Stimulated activated CD8-positive, alpha-beta memory T cell treated with anti-CD3 and anti-CD28 coated beads, Interleukin-7, amount 100 ng/mL, for 4 hours (primary cell): ENCODE measurements at places on chromosomes 5 and 9.

- no peak for DNase-seq
These were observed 672.1 kb upstream of the CHD1 start for GRCh38 chr5:99600952-99601351.

DNA sequence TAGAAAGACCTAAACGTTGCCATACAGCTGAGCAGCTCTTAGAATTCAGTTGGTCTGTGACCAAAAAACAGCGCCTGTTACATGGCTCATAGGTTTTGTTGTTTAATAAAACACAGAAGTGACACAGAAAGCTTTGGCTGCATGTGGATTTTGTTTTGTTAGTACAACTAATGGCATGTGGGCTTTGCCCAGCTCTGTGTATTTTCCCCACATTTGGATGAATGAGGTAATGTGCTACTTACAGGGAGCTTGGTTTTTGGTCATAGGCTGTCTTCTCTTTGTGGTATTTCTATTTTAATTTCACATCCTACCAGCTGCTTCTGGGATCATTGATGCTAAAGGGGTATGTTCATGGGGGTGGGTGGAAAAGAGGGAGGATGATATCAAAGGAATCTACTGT lies 37.0 kb upstream of the POU4F3 start:
- no peak for DNase-seq

DNA sequence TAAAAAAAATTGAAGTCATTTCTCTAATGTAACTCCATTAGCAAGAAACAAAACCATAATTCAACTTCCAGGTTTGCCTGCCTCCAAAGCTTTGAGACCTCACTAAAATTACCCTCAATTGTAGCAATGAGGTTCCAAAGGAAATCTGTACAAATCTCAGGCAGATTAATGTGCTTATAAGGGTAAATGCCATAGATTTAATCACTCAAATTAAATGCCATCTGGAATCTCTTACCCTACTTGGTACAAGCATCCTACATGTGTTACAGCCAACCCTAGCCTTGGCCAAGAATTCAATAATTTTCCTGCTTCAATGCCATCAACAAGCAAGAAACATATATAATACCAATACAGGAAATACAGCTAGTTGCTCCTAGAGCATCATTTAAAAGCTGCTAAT lies 452.8 kb downstream of the RAB3C start:
- no peak for DNase-seq

GRCh38 chr5:198516-199196 lies 7.4 kb downstream of the LRRC14B start:
- DNase-seq = no peak

DNA sequence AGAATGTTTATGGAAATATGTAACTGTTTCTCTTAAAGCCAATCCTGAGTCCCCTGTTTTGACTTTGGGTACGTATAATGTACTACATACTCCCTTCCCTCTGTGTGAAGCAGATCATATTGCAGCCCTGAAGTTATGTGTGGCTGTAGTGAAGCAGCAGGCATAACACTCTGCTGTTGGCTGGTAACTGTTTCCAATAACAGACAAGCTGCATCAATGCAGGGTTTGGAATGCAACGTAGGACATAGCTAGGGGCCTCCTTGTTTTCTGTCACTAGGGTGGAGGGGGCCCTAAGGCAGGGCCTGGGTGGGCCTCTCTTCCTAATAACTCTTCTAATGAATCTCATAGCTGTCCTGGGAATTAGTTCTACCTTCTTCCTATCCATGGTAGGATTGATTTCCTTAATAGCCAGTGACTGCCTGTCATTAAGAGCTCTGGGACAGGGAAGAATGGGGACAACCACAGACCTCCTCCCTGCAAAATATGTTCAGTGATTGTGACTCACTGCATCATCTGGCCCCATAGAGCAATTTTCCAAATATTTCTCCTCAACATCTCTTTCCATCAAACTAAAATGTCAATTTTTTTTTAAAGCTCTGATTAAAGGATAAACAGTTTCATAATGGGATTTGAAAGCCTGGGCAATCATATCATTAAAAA lies 129.6 kb upstream of the HMHB1 start:
- no peak for DNase-seq

DNA sequence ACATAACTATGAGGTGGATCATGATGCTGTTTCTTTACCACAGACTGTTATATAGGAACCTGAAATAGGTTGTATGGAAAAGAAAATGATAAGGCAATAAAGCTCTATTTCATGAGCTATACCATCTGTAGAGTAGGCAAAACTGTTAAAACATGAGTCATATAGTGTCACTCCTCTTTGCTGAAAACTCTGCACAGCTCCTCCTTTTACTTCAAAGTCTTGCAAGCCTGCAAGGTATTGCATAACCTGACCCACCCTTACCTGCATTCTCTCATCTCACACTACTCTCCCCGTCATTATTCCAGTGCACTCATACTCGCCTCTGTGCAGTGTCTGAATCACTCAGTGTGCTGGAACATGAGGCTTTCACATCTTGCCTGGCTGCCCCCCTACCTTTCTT lies 790.1 kb downstream of the EFNA5 start:
- DNase-seq = no peak

- no peak for DNase-seq
These were observed 32.1 kb downstream of the FAM163B start for GRCh38 chr9:133576875-133577736.

- no peak for DNase-seq
These were observed 382.9 kb downstream of the TMEM232 start for GRCh38 chr5:110343616-110344015.

DNA sequence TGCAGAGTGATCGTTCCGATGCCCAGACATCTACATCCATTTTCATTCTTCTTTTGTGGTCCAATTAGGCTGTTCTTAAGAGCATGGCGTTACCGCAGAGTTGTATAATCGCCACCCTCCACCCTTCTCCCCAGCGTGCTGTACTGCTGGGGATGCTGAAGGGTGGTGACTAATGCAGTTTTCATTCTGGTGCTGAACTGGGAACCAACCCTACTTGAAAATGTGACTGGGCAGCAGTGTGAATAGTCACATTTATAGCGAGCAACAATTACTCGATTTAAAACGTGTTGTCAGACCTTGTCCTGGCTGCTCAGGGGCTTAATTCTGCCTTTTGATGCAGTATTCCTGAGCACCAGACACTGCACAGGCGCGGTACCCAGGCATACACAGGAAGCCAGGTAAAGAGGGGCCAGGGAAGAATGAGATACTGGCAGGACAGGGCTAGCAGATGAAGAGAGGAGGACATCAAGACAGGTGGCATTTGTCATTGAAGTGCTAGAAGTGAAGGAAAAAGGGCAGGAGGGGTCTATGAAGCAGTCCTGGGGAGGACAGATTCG lies 719 bp upstream of the ISCA1 start:
- DNase-seq = no peak

- DNase-seq = no peak
These were observed 142.6 kb downstream of the INSYN2B start for GRCh38 chr5:169837686-169838085.

DNA sequence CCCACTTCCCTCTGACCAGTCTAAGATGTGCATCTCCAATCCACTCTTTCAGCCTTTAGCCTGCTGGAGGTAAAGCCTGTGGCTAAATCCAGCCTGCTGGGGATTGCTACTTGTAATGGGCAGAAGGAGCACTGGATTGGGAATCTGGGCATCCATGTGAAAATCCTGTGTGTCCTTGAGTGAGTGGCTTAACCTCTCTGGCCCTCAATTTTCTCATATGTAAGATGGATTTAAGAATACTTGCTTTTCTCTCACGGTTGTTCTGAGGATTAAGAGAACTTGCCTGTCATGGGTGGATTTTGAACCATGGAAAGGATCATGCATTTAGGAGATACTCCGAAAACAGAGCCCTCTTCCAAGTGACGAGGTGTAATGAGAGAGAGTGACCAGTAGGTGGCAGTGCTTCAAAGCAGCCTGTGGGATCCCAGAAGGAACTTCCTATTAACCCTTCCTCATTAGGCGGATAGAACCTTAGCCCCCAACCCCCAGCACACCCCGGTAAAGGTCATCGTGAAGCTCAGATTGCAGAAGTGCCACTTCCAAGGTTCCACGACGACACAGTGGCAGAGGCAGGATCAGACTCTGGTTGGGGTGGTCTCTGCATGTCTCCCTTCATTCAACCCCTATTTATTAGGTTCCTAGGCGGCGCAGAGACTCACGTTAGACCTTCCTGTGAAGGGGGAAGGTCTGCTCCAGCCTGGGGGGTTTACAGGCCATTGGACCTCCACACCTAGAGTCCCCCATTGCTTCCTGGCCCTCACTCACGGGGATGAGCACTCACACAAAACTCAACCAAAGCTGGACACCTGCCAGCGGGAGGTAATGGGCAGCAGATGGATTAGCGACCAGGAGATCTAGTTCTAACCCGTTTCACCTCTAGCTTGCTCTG lies 68.7 kb upstream of the ZNF618 start:
- DNase-seq = peak; percentile 2

DNA sequence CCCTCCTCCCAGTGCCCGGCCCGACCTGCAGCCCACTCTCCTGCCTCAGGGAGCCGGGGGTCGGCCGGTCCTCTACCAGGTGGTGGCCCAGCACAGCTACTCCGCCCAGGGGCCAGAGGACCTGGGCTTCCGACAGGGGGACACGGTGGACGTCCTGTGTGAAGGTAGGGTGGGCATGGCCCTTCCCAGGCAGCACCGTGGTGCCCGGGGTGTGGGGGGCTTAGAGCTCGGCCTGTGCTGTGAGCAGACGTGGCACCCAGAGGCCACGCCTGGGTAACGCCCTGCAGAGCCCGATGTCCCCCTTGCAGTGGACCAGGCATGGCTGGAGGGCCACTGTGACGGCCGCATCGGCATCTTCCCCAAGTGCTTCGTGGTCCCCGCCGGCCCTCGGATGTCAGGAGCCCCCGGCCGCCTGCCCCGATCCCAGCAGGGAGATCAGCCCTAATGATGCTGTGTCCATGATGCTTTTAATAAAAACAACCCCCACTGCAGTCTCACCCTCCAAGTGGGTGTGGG lies 7.2 kb downstream of the ENTPD8 start:
- DNase-seq = no peak

GRCh38 chr9:28970241-28970654 lies 1397.0 kb upstream of the C9orf72 start:
- no peak for DNase-seq

DNA sequence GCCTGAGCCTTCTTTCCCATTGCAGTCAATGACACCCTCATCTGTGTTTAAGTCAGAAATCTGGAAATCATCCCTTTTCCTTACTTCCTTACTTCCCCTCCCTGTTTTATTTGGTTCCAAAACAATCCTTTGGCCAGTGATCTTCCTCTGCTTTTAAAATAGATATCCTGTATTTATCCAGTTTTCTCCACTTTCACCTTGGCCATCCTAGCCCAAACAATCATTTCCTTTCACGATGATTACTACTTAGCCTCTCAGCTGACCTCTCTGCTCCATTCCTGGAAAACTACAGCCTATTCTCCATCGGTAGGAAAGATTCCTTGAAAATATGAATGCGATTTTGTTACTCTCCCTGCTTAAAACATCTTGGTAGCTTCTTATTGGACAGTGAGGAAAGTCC lies 565.4 kb downstream of the TLR4 start:
- no peak for DNase-seq

GRCh38 chr9:122190597-122191381 lies 31.1 kb downstream of the MORN5 start:
- DNase-seq = no peak

DNA sequence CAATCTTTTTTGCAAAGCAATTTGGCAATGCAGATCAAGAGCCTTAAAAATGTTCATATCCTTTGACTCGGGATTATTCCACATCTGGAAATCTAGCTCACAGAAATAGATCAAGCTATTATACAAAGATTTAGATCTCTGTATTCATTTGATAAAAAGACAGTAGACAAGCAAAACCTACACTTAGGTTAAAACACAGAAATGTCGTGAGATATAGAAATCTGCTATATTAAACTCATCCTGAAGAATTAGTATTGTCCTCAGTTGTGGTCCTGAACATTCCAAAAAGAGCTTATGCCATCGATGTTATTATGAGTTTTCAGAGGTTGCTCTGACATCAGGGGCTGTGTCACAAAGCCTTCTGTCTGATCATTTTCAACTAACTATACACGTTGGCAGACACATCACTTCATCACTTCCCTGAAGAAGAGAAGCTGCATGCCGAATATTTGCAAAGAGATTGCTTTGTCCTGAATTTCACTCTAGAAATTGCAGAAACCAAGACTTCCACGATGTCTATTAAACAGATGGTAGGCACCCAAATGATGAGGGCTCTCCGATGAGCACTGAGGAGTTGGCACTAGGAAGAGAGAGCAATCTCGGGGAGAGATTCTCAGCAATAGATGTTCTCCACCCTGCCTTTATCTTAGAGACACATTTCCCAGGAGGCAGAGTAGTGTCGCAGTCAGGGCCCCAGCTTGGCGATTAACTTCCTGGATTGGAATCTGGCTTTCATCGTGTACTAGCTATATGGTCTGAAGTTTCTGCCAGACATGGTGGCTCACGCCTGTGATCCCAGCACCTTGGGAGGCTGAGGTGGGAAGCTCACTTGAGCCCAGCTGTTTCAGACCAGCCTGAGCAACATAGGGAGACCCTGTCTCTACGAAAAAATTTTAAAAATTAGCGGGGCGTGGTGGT lies 1.9 kb upstream of the UBTD2 start:
- DNase-seq = no peak

GRCh38 chr9:98375138-98375726 lies 119.8 kb upstream of the TBC1D2 start:
- no peak for DNase-seq

GRCh38 chr5:180171568-180172094 lies 37.4 kb downstream of the RASGEF1C start:
- DNase-seq = no peak

- DNase-seq = no peak
These were observed 22.7 kb upstream of the PCSK1 start for GRCh38 chr5:96455789-96456188.

DNA sequence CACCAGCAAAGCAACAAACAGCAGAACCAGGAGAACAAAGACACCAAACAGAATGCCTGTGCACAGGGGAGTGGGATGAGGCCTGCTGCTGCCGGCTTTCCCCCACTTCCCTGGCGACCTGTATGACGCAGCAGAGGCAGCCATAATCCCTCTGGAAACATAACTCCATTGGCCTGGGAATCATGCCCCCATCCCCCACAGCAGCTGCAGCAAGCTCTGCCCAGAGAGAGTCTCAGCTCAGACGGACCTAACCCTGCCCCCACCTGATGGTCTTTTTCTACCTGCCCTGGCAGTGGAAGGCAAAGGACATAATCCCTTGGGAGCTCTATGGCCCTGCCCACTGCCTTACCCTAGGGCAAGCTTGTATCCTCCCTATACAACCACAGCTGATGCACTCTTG lies 81.8 kb upstream of the FANCC start:
- no peak for DNase-seq

DNA sequence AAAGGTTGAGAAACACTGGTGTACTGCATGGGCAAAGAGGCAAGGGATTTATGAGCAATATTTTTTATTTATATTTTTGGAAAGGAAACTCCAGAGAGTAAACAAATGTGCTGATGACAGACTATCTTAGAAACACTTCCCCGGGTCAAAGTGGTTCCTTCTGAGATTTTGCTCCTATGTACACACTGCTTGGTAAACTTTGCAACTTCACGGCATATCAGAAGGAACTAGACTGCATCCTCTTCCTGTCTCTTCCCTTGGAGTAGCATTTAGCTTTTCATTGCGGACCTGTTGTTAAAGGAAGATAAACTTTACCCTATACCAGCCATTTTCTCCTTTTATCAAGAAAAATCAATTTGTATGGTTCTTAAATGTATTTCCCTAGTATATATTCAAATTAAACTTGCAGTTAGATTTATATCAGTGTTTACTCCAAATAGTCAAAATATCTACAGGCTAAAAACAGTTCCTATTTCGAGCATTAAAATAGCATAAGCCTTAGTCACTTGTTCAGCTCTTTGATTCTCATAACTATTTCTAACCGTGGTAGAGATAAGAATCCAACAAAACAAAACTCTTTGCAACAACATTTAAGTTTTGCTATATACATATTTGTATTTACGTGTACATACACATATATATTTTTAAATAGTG lies 48.0 kb upstream of the LRRC19 start:
- no peak for DNase-seq
